Hepatocyte (in vitro differentiated cells): ENCODE measurements at places on chromosomes 6 and 20.

DNA sequence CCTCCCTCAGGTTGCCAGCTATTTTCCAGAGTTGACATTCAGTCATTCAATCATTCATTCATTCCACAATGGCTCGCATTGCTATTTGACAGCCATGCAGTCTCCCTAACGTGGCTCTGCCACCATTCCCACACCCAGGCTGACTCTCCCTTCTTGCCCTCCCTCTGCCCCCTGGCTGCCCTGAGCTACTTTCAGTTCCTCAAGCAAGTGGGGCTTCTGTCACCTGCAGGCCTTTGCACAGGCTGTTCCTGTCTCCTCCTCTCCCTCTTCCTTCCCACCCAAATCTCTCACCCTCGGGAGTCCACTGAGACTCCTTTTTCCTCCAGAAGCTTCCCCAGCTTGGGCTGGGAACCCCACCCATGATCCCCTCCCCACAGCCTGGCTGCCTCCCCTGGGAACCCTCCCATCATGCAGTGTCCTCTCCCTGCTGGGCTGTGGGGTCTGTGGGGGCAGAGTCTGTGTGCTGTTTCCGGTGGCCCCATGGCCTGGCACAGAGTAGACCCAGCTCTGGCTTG is 2.6 kb downstream of the PACSIN1 start:
- peaks cover 14% of the 10 kb centered on the region for H3K27me3 ChIP-seq
- no peak overlapping the region for H3K27ac ChIP-seq
- no peaks in the 10 kb centered on the region for H3K36me3 ChIP-seq
- no peak overlapping the region for H3K4me3 ChIP-seq
- no peak for DNase-seq
- H3K4me1 ChIP-seq: peaks cover 4% of the 10 kb centered on the region

GRCh38 chr6:5937936-5938706 is 68.6 kb downstream of the NRN1 start:
- H3K4me1 ChIP-seq: no peaks in the 10 kb centered on the region
- no peak overlapping the region for H3K4me3 ChIP-seq
- no peaks in the 10 kb centered on the region for H3K27me3 ChIP-seq
- H3K27ac ChIP-seq: no peak overlapping the region
- DNase-seq: no peak

DNA sequence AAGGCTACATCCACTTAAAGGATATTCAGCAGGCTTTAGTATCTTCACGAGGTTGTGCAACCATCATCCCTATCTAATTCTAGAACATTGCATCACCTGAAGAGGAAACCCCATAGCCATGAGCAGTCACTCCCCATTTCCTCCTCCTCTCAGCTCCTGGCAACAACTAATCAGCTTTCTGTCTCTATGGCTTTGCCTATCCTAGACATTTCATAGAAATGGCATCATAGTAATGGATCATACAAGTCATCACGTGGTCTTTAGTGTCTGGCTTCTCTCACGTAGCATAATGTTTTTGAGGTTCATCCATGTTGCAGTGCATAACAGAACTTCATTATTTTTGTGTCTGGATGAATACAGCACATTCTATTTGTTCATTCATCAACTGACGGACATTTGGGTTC is 20.5 kb downstream of the SNAI1 start:
- H3K4me3 ChIP-seq: no peak overlapping the region
- no peak overlapping the region for H3K27ac ChIP-seq
- H3K27me3 ChIP-seq: no peaks in the 10 kb centered on the region
- no peaks in the 10 kb centered on the region for H3K4me1 ChIP-seq
- DNase-seq: peak; percentile 67
- no peaks in the 10 kb centered on the region for H3K36me3 ChIP-seq

GRCh38 chr20:21682521-21682954 is 22.9 kb upstream of the PAX1 start:
- no peaks in the 10 kb centered on the region for H3K4me1 ChIP-seq
- no peaks in the 10 kb centered on the region for H3K36me3 ChIP-seq
- peaks cover 3% of the 10 kb centered on the region for H3K27me3 ChIP-seq
- H3K4me3 ChIP-seq: no peak overlapping the region
- H3K27ac ChIP-seq: no peak overlapping the region

- no peak overlapping the region for H3K27ac ChIP-seq
- no peaks in the 10 kb centered on the region for H3K27me3 ChIP-seq
- no peaks in the 10 kb centered on the region for H3K36me3 ChIP-seq
- H3K4me3 ChIP-seq: no peak overlapping the region
- no peak for DNase-seq
Measured at GRCh38 chr20:31667315-31668285, 29.9 kb downstream of the COX4I2 start.

- H3K27me3 ChIP-seq: no peaks in the 10 kb centered on the region
- H3K4me3 ChIP-seq: no peak overlapping the region
- no peaks in the 10 kb centered on the region for H3K4me1 ChIP-seq
Measured at GRCh38 chr6:150647051-150647450, 47.4 kb downstream of the PLEKHG1 start.

- no peaks in the 10 kb centered on the region for H3K36me3 ChIP-seq
- no peaks in the 10 kb centered on the region for H3K27me3 ChIP-seq
- peak overlapping the region; percentile 86 for H3K4me3 ChIP-seq
- H3K27ac ChIP-seq: no peak overlapping the region
Measured at GRCh38 chr6:75281653-75282052, 2.9 kb downstream of the TMEM30A start.

DNA sequence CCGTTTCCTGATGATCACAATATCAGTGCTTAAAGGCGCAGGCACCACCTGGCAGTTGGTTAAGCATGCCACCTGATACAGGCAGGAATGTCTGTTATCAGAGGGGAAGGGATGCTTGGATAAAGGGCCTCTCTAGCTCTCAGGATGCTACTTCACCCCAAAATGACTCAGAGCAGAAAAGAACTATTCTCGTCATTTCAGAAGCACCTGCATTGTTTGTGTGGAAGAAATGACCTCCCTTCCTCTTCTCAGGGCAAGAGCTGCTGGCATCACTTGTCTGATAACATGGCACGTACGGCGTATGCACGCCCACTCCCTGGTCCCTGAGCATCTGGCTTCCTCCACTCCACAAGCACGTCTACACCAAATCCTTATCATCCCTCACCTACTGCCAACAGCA is 47.3 kb downstream of the ATP9A start:
- H3K4me1 ChIP-seq: peaks cover 2% of the 10 kb centered on the region
- no peak for DNase-seq
- H3K36me3 ChIP-seq: no peaks in the 10 kb centered on the region
- no peaks in the 10 kb centered on the region for H3K27me3 ChIP-seq
- peak overlapping the region; percentile 61 for H3K27ac ChIP-seq
- H3K4me3 ChIP-seq: no peak overlapping the region

GRCh38 chr6:90222724-90223198 is 73.9 kb downstream of the BACH2 start:
- H3K4me1 ChIP-seq: peaks cover 19% of the 10 kb centered on the region
- DNase-seq: peak; percentile 64
- H3K27ac ChIP-seq: peak overlapping the region; percentile 90
- no peaks in the 10 kb centered on the region for H3K27me3 ChIP-seq

- H3K4me1 ChIP-seq: peaks cover 25% of the 10 kb centered on the region
- H3K36me3 ChIP-seq: no peaks in the 10 kb centered on the region
- H3K27me3 ChIP-seq: no peaks in the 10 kb centered on the region
- DNase-seq: peak; percentile 16
Measured at GRCh38 chr6:111357705-111358104, 125.3 kb downstream of the REV3L start.

- H3K27me3 ChIP-seq: no peaks in the 10 kb centered on the region
- no peak overlapping the region for H3K27ac ChIP-seq
- H3K4me1 ChIP-seq: no peaks in the 10 kb centered on the region
Measured at GRCh38 chr6:83310046-83310445, 116.9 kb downstream of the RWDD2A start.

GRCh38 chr6:167789358-167789757 is 37.4 kb upstream of the AFDN start:
- H3K36me3 ChIP-seq: no peaks in the 10 kb centered on the region
- H3K27ac ChIP-seq: no peak overlapping the region
- H3K4me3 ChIP-seq: no peak overlapping the region
- H3K4me1 ChIP-seq: peaks cover 21% of the 10 kb centered on the region
- DNase-seq: no peak

- no peaks in the 10 kb centered on the region for H3K36me3 ChIP-seq
- H3K27ac ChIP-seq: peak overlapping the region; percentile 82
- DNase-seq: no peak
- no peaks in the 10 kb centered on the region for H3K4me1 ChIP-seq
- H3K27me3 ChIP-seq: peaks cover 19% of the 10 kb centered on the region
Measured at GRCh38 chr6:30163918-30164654, 740 bp downstream of the TRIM15 start.
